ENCODE measurements at places on chromosomes 11 and 22.

DNA sequence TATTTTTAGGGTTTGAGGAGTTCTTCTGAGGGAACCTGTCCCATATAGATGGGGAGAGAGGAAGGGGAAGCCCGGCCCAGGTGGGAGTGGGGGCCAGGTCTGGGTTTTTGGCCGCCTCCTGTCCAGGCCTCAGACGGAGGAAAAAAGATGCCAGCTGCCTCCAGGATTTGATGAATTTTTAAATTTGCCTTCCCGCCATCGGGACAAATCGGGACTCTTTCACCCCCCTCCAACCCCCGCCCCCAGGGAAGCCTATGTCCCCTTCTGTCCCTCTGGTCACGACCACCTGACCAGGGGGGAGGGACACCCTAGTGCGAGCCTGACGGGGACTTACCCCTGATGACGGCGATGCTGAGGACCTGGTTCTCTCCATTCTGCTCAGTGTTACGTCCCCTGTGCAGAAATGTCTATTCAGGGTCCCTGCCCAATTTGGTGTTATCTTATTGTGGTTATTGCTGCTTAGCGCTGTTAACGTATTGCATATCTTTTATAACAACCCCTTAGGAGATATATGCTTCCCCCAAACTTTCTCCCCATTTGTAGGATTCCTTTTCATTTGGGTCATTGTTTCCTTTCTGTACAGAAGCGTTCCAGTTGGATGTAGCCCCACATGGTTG lies 115.9 kb upstream of the GRK3 start:
- peaks cover 25% of the 10 kb centered on the region for H3K36me3 ChIP-seq
- H3K4me1 ChIP-seq, result peaks cover 13% of the 10 kb centered on the region
- peak overlapping the region; percentile 13 for H3K27ac ChIP-seq
- H3K27me3 ChIP-seq, result no peaks in the 10 kb centered on the region
- no peak for DNase-seq
- peak overlapping the region; percentile 59 for H3K4me3 ChIP-seq

DNA sequence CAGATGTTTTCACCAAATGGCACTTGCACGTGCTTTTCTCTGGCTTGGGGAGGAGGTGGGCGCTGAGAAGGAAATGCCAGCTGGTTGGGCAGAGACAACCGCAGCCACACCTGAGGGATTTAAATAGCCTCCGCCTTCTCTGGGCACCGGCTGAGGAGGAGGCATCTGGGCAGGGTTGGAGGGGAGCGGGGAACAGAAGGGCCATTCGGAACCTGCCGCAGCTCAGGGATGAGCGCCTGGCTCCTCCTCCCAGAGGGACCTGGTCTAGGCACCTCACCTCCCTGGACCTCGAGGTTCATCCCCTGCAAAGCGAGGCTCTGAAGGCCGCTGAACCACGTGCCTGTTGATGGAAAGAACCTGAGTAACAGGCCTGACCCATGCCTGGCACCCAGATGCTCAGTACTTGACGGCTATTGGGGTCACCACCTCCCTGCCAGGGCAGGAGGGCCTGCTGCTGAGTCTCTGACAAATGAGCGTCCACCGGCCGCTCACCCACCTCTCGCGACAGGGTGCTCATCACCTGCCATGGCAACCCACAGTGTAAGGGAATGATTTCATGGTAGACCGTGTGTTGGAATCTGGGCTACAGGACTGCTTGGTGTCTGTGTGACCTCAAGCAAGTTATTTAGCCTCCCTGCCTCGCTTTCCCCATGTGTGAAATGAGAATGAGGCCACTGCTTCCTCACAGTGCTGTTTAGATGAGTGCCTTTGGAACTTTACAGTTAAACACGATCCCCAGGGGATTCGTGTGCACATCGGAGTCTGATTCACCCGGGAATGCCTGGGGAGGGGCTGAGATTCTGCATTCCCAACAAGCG lies 2.0 kb upstream of the KDELR3 start:
- H3K4me3 ChIP-seq, result no peak overlapping the region
- H3K27me3 ChIP-seq, result peaks cover 17% of the 10 kb centered on the region
- H3K36me3 ChIP-seq, result no peaks in the 10 kb centered on the region
- H3K4me1 ChIP-seq, result peaks cover 25% of the 10 kb centered on the region

DNA sequence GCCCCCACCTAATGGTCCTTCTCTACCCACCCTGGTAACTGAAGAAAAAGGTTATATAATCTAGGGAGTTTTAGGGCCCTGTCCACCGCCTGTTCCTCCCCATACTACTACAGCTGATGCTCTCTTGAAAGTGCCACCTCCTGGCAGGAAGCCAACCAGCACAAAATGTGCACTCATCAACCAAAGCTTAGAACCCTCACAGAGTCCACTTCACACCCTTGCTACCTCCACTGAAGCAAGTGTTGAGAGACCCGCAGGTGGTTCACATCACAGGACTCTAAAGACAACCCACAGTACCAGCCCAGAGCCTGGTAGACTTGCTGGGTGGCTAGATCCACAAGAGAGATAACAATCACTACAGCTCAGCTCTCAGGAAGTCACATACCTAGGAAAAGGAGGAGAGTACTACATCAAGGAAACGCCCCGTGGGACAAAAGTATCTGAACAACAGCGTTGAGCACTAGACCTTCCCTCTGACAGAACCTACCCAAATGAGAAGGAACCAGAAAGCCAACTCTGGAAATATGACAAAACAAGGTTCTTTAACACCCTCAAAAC lies 17.5 kb upstream of the OR10W1 start:
- H3K27ac ChIP-seq, result no peak overlapping the region
- H3K4me1 ChIP-seq, result no peaks in the 10 kb centered on the region
- H3K36me3 ChIP-seq, result no peaks in the 10 kb centered on the region

- H3K27ac ChIP-seq, result no peak overlapping the region
- DNase-seq, result no peak
- H3K27me3 ChIP-seq, result 0 out of 2 replicates have a peak, but pooled peaks cover 7% of the 10 kb centered on the region
- no peaks in the 10 kb centered on the region for H3K36me3 ChIP-seq
Measured at GRCh38 chr11:57121996-57122395, 59.8 kb upstream of the LRRC55 start.

- no peak for DNase-seq
- H3K4me1 ChIP-seq, result no peaks in the 10 kb centered on the region
- no peak overlapping the region for H3K4me3 ChIP-seq
- no peak overlapping the region for H3K27ac ChIP-seq
- no peaks in the 10 kb centered on the region for H3K36me3 ChIP-seq
Measured at GRCh38 chr11:92424281-92424680, 199.7 kb downstream of the FAT3 start.

All from SJSA1 (cell line).